ENCODE measurements at places on chromosomes 3 and 15.
A peak's percentile ranks its signal among the peaks of the same experiment; 100 is the strongest.

GRCh38 chr3:28287046-28287445 lies 45.6 kb downstream of the CMC1 start:
- DNase-seq = no peak

- DNase-seq = no peak
Measured at GRCh38 chr3:134777341-134777740, 17.7 kb upstream of the EPHB1 start.

DNA sequence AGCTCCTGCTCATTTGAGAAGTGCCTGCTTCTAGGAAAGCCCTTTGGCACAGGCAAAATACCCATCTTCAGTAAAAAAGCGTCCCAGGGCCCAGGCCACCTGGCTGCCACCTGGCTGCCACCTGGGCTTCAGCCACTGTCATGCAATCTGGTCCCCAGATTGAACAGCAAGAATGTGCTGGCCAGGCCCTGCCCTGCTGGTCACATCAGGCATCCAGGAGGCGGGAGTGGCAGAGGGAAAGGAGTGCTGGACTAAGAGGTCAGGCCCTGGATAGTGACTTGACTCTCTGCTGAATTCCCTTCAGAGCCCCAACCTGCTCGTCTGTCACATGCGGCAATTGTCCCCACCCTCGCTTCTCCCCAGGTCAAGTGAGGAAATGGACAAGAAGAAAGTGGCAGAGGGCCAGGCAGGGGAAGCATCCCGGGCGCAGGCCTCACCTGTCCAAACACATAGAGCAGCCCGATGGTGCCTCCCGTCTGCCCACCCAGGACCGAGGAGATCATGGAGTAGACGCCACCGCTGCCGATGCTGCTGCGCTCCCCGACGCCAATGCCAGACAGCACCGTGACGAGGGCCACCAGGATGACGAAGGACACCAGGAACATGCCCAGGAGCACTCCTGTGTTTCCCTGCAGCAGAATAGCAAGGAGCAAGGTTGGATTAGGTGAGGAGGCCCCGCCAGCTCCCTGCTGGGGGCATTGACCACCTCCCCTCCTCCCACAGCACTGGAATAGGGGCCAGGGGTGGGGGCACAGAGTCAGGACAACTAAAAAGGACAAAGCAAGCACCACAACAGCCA lies 25.5 kb downstream of the SLC12A8 start:
- DNase-seq = no peak

DNA sequence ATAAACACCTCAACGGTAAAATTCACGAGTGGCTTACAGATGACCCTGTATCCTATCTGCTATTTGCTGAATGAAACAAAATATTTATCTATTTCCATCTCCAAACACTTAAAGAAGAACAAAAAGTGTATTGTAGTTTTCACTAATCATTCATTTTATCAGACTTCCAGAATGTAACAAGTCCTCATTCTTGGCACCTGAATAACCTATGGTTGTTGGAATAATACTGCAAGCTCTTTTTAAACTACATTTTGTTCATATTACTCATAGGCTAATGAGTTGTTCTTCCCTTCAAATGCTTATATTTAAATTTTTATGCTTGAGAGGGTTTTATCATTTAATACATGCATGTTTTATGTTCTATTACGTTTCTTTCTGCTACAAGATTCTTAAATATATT lies 1434.1 kb downstream of the SI start:
- DNase-seq = no peak

DNA sequence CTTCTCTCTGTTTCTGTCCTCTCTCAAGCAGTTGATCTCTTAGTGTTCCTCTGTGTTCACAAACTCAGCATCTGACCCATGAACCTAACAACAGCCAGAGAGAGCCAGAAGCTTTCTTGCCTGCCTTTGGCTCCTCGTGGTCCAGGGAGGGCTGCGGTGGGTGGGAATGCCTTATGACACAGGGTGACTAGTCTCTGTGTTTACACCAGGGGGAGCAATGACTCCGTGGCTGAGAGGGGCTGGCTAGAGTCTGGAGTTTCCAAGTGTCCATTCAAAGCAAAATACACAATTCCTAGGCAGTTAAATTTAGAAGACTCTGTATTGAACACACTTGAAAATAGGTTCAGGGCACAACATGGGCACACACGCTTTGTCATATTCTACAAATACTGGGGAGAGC lies 370.0 kb upstream of the FRG2C start:
- no peak for DNase-seq

DNA sequence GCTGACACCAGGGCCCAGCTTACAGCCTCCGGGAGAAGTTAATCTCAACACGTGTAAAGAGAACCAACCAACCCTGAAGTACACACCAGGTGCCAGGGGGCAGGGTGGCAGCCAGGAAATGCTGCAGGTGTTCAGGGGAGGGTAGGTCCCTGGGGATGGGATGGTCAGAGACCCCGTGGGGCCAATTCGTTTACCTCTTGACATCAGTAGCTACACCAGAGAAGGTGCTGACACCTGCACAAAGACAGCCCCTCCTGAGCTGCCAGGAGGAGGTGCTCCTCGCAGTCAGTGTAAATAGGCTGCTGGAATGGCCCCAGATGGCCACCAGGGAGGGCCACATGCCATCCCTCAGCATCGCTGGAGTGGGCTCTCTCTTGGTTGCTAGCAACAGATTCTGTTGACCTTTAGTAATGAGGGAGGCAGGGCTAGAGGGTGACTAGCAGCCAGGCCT lies 52.8 kb downstream of the CORO2B start:
- peak; percentile 23 for DNase-seq

DNA sequence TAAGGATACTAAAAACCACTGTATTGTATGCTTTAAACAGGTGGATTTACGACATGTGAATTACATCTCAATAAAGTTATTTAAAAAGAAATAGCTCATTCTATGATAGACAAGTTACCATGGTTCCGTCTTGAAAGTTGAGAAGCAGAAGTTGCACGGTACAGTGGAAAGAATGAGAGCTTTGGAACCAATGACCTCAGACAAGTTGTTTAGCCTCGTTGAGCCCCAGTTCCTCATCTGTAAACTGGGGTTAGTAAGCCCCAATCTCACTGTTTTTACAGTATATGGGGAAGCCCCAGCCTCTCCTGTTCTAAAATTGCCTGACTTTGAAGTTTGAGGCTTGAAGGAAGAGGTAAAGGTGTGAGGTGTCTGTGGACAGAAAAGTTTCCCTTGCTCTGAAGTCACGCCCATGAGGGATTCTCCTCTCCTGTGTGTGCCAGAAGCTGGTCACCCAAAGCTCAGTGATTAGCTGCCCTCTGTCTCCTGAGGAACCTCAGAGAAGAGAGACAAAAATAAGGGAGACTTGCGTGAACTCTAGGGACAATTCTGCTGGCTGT lies 10.0 kb downstream of the CRYGS start:
- DNase-seq = peak; percentile 55

GRCh38 chr15:51355096-51355495 lies 13.6 kb downstream of the GLDN start:
- no peak for DNase-seq

DNA sequence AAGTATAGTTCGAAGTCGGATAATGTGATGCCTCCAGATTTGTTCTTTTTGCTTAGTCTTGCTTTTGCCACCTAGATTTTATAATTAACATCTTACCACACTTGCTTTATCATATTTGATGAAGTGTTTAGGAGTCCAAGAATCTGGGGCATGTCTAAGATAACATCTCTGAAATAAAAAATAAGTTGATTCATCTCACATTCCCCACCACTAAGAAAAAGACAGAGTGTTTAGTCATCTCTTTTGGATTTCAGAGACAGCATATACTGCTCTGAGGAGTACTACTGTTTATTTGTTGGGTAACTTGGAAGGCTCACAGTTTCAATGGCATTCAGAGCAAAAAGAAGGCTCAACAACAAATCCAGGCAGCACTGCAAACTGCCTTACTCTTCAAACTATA lies 324.2 kb upstream of the ATP11B start:
- no peak for DNase-seq

DNA sequence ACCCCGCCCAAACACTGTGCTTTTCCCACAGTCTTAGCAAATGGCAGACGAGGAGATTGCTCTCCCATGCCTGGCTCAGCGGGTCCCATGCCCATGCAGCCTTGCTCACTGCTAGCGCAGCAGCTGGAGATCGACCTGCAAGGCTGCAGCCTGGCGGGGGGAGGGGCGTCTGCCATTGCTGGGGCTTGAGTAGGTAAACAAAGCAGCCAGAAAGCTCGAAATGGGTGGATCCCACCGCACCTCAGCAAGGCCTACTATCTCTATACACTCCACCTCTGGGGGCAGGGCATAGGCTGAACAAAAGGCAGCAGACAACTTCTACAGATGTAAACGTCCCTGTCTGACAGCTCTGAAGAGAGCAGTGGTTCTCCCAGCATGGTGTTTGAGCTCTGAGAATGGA lies 27.2 kb upstream of the WDR5B start:
- DNase-seq = no peak

GRCh38 chr15:59138243-59138642 lies 33.3 kb downstream of the CCNB2 start:
- DNase-seq = peak; percentile 81

GRCh38 chr3:149844091-149844490 lies 31.1 kb downstream of the RNF13 start:
- DNase-seq = no peak

DNA sequence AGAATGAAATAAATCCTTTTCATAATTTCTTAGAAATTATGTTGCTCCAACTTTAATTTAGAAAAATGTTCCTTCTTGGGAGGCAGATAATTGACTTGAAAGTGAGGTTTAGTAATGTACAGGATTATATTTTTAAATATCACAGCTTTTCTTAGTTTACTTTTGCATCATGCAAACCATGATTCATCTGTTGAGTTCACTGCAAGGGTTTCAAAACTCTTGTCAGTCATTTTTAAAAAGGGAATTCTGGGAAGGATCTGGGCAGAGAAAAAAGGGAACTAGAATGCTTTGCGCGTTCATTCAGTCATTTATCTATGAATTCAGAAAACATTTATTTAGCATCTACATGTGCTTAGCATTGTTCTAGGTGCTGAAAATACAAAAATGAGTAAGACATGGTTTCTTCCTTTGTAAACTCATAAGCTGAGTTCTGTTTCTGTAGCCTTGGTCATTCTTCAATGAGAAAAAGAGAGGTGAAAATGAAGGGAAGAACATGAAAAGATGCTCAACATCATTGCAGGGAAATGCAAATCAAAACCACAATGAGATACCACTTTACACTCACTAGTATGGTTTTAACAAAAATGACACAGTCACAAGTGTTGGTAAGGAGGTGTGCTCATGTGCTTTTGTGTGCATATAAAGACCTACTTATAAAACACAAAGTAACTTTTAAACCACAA lies 209.1 kb downstream of the NR1D2 start:
- no peak for DNase-seq

GRCh38 chr3:128322030-128323022 lies 144.4 kb downstream of the DNAJB8 start:
- DNase-seq = peak; percentile 52

- DNase-seq = no peak
Measured at GRCh38 chr3:151983538-151983937, 110.1 kb downstream of the SUCNR1 start.

GRCh38 chr3:89923921-89924610 lies 816.6 kb downstream of the EPHA3 start:
- no peak for DNase-seq

GRCh38 chr3:101964861-101965260 lies 115.5 kb downstream of the NFKBIZ start:
- DNase-seq = no peak

DNA sequence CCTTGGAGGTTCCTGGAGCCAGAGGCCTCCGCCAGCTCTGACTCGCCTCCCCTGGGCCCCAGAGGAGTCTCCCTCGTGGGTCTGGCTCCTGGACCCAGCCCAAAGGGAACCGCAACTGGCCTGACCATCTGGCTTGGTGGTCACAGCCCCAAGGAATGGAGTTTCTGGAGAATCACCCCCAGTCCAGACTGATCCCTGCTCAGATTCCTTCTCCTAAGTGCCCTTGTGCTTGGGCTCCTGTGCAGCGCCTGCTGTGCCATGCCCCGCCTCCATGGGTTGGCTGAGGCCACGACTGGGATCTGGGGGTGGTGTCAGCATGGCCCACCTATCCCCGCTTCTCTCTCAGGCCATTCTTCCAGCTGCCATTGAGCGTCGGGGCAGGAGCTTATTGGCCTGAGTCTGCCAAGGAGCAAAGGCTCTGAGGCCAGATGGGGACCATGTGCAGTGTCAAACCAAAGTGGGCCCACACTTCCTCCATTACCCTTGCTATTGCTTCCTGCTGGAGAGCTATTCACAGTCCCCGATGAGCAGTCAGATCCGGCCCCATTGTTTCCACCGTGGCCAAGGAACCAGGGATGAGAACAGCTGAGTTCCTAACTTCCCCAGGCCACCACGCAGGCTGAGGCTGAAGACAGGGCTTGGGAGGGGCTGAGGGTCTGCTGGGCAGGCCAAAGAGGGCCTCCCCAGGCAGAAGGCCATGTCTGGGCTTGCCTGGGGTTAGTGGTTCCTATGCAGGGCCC lies 19.0 kb downstream of the CSPG4 start:
- DNase-seq = no peak

- no peak for DNase-seq
Measured at GRCh38 chr15:57439128-57440027, 63.1 kb downstream of the CGNL1 start.

DNA sequence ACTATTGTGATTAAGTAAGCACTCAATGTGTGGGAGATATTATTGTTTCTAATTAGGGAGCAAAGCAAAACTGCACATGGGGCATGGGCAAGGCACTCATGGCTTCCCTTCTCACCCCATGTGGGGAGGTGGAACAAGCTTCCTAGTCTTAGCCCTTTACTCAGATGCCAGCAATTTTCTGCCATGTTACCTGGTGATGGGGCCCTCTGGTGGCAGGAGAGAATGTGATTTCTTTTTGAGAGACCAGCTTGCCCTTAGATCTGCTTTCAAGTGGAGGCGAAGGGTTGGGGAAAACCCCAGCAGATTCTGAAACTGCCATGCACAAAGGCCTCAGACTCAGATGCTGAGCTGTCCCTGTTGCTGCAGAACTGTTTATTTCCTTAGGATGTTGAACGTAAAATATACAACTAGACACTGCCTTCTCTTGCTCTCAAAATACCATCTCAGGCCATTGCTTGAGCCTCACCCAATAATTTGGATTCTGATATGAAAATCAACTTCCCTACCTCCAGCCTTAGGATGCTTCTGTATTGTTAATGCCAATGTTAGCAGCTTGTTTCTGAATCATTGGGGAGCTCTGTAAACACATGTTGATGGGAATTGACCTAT lies 130.2 kb upstream of the TPRG1 start:
- DNase-seq = peak; percentile 69

GRCh38 chr3:129599607-129600006 lies 6.9 kb downstream of the PLXND1 start:
- no peak for DNase-seq

DNA sequence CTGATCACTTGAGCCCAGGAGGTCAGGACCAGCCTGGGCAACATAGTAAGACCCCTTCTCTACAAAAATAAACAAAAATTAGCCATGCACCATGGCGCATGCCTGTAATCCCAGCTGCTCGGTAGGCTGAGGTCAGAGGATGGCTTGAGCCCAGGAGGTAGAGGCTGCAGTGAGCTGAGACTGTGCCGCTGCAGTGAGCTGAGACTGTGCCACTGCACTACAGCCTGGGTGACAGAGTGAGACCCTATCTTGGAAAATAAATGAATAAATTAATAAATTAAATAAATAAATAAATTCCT lies 10.8 kb downstream of the SHISA5 start:
- no peak for DNase-seq

All from Peyer's patch (tissue), 4 donors.